Stimulated activated CD4-positive, alpha-beta T cell treated with anti-CD3 and anti-CD28 coated beads, Interleukin-15, amount 100 ng/mL, for 1 hour (primary cell): ENCODE measurements at places on chromosomes 1 and 21.

GRCh38 chr1:114350731-114351445, 160.1 kb downstream of the TRIM33 start:
- DNase-seq = no peak

GRCh38 chr1:17892851-17893250, 137.7 kb downstream of the ACTL8 start:
- no peak for DNase-seq

DNA sequence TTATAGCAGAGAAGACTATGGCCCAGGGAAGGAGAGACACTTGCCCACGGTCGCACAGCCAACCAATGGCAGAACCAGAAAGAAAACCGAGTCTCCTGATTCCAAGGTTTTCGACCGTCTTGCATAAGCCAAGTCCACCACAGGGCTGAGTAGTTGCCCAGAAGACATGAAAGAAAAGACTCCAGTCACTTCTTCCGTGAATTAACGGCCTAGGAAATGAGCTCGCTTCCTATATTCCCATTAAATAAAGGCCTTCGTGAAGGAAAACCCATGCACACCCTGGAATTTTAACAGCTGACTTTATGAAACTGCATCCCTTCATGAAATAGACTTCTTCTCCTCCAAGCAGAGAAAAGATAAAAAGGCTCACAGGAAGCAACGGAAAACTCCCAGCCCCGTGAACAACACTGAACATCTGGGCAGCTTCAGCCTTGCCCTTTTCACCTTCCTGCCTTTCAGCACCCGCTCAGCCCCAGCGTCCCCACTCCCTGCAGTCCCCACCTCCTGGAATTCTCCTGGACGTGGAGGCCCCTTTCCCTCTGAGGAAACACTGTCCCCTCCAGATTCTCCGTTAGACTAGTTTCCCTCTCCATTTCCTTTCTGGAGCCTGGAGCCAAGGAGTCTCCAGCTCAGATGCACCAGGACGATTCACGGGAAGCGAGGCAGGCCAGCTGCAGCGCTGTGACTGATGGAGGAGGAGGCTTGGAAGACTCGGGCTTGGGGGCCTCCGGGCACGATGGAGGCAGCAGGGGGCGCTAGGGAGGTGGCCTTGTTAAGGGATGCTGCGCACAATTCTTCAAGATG, 2.7 kb upstream of the MYOC start:
- peak; percentile 54 for DNase-seq

DNA sequence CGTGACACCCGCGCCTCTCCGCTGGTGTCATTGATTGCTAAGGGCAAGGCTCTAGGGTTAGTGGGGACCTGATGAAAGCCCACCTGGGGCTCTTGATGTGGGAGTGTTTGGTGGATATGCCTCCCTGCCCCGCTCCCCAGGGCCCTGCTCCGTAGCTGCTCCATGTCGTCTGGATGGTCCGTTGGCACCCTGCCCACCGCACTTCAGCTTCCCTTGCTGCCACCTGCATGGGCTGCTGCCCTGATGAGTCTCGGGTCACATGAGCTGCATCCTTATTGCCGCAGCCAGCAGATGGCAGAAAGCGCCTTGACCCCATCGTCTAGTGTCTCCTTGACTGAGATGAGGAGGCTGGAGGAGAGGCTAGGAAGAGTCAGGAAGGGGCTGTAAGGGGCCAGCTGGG, 439.4 kb downstream of the CAMTA1 start:
- no peak for DNase-seq

DNA sequence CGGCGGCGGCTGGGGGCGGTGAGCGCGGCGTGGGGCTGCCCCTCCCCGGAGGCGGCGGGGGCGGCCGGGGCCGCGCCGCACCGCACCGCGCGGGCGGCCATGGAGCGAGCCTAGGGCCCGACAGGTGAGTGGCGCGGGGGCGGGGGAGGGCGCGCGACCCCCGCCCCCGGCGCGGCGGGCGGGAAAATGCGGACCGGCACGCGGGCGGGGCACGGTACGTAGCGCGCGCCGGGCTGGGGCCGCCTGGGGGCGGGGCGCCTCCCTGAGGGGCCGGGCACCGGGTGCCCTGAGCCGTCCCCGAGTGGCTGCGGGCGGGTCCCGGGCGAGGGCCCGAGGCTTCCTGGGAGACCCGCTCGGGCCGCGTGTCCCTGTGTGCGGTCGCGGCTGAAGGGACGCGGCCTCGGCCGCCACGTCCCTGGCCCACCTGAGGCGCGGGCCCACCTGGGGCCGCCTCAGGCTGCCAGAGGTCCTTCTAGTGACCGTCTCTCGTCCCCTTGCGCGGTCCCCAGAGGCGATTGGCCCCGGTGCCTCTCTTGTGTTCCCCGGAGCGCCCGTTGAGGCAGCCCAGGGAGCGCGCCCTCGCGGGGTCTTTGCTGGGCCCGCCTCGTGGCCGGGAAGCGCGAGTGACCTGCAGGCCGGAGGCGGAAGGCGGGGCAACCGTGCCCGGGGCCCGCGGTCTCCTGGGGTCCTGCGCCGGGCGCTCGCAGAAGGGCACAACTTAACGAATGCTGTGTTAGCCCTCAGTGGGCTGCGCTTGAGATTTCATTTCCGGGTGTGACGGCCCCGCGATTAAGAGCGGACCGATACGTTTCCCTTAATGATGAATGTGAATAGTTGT, 500 bp downstream of the FAM20B start:
- DNase-seq = peak; percentile 67
